ENCODE measurements at places on chromosomes 13 and 19.
A peak's percentile ranks its signal among the peaks of the same experiment; 100 is the strongest.

DNA sequence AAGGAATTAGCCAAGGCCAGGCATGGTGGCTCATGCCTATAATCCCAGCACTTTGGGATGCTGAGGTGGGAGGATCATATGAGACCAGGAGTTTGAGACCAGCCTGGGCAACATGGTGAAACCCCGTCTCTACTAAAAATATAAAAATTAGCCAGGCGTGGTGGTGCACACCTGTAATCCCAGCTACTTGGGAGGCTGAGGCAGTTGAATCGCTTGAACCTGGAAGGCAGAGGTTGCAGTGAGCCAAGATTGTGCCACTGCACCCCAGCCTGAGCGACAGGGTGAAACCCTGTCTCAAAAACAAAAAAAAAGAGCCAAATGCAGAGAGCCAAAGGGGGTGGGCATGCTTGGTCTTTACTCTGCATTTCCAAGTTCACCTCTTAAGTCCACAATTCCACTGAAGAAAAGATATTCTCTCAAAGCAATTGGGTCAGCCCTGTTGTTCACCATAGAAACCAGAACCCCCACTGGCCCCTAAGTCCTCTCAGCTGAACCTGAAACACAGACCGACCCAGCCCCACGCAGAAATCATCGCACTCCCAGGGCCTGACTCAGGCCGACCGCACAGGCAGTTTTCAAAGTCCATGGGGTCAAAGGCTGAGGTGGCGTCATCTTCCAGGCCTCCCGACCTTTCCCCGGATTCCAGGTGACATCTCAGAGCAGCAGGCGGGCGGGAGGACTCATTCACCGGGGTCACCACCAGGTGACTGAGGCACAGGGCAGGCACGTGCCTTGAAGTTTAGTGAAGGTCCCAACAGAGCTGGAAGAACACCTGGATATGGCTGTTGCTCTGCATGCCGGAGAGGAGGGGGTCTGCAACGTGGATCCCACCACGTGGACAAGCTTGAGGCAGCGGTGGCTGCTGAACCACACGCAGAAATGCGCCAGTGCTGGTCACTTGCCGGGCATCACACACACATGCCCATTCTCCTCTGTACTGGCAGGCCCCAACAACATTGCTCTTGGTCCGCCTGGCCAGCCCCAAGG lies 33.1 kb downstream of the SLC25A42 start:
- DNase-seq, result no peak

DNA sequence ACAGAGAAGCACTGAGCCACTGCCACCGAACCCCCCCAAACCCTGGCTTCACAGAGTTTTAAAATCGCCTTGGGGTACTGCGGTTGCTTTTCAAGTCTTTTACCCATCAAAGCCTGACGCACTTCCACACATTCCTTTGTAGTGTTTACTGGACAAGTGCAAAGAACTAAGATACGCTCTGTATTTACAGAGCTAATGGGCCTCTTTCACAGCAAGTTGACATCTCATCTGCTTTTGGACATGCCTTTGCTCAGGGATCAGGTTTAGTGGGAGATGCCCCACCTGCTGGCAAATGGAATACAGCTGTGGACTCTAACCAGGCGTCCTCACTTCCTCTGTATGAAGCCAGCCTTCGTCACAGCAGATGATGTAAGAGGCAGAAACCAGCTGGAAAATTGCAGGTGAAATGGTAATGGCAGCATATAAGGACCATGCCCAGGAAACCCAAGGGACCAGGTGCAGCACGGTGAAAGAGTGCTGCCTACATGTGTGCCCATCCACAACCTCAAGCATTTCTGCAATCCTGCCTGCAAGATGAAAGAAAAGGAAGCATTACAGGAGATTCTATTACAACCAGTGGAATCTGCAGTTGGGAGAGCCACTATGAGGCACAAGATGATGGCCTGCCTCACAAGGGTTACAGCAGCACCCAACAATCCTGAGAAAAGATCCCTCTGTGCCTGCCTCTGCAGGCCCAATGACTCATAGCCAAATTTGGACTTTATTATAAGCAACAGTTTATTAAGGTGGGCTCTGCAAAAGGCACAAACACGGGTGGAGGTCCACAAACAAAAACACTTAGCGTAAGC lies 34.7 kb downstream of the BRD4 start:
- no peak for DNase-seq

GRCh38 chr13:33388286-33388998 lies 102.9 kb upstream of the STARD13 start:
- no peak for DNase-seq

- DNase-seq, result no peak
Measured at GRCh38 chr13:89363144-89363543, 1692.0 kb downstream of the SLITRK5 start.

DNA sequence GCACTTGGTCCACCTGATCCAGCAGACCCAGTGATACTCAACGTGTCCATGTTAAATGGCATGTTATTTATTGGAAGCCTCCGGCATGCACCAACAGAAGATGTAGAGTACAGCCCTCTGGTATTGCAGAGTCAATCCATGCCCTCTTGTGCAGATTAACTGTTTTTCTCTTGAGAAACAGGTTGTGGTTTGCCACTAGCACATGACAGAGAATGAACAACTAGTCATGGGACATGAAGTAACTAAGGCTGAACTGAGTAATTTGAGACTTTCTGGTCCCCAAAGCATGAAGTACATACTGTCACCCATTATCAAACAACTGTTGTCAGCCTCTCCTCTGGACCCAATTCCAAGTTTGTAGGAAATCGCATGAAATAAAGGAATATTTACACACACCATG lies 3.2 kb downstream of the ZNF562 start:
- no peak for DNase-seq

DNA sequence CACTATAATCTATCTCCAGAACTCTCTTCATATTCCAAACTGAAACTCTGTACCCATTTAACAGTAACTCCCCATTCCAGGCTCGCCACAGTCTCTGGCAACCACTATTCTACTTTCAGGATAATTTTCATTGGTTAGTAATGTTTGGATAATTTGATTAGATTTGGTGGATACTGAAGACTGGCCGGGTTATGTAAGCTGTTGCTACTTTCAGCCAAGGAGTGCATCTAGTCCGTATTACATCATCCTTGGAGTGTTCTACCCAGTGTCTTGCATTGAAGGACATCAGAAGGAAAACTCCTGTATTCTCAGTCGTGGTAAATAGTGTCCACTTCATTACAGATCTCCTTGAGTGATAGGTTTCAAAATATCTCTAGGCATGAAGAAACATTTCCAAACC lies 60.5 kb downstream of the PCCA start:
- no peak for DNase-seq

- no peak for DNase-seq
Measured at GRCh38 chr19:34254698-34255432, 511 bp downstream of the GARRE1 start.

GRCh38 chr19:8108560-8109445 lies 40.6 kb downstream of the FBN3 start:
- no peak for DNase-seq

DNA sequence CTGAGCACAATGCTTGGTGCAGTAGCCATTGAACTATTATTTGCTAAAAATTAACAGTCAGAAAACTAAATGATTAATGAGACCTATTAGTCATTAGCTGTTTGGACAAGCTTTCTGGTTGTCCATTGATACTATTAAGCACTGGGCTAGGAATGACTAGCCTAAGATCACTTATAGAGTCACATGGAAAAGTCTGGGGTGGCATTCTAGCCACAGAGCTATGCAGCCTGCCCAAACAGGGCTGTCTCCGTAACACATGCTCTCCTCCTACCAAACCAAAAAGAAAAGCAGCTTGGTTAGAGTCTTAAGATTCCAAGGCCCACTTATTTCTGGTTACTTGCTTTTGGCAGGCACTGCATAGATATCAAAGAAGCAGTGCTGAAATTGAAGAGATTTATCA lies 193.5 kb upstream of the NBEA start:
- no peak for DNase-seq

DNA sequence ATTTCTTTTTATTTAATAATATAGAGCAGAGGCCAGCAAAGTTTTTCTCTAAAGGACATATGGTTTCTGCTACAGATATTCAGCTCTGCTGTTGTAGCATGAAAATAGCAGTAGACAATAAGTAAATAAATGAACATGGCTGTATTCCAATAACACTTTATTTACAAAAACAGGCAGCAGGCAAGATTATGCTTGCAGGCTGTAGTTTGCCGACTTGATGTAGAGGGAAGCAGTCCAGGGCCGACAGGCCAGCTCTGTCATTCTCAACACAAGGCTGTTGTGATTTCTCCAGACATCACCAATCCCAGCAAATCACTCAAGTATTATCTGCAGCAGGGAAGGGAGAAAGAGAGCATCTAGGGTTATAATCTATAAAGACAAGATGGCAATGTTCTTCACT lies 1062.5 kb upstream of the PCDH9 start:
- DNase-seq, result no peak

DNA sequence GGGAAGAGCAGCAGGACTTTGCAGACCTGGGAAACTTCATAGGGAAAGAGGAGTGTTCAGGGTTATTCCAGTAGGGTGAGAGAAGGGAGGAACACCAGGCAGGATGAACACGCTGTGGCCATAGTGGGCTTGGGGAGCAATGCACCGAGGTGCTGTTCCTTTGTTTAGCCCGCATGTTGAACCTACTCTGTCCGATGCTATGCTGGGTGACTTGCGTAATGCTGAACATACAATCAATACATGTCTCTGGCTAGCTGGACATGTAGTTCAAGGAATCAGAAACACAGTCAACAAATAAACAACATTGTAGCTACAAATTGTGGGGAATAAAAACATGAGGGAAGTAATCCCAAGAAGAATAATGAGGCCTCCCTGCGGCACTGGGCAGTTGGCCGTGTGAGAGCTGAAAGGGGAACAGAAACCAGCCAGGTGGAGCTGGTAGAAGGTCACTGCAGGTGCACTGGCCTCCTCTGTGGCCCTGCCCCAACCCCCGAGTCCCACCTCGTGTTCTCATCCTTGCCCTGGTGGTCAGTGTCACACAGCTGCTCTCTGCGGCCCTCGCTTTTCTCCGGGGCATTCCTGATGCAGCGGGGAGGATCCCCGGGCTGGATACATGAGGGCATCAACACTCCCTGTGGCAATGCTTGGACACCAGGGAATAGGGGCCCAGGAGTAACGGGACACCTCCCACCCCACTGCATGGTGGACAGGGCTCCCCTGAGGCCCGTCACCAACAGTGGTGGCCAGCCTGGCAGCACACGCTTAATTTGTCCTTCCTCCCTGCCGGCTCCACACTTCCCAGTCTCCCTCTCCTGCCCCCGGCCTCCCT lies 36.9 kb upstream of the TUBGCP3 start:
- DNase-seq, result no peak

DNA sequence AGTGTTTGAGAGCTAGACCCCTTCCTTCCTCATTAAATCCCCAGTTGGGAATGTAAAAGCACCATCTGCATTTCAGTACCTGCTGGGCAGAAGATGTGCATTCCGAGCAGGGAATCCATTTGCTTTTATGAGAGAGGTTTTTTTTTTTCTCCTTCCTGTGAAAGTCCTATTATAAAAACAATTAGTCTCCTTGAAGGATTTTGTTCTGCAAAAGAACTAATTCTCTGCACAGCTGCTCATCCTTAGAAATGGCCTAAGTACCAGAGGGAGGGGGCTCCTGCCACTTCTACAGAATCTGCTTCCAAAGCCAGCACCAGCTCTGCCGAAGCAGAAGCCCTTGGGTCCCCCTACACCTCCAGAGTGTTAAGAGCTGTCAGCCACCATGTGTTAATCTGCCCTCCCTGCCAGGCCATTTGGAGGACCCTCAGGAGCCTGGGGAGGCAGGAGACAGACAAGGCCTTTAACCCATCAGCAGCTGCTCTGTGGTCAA lies 36.4 kb upstream of the SERPINE3 start:
- DNase-seq, result peak; percentile 81

GRCh38 chr19:31674503-31675192 lies 325.4 kb upstream of the TSHZ3 start:
- no peak for DNase-seq

DNA sequence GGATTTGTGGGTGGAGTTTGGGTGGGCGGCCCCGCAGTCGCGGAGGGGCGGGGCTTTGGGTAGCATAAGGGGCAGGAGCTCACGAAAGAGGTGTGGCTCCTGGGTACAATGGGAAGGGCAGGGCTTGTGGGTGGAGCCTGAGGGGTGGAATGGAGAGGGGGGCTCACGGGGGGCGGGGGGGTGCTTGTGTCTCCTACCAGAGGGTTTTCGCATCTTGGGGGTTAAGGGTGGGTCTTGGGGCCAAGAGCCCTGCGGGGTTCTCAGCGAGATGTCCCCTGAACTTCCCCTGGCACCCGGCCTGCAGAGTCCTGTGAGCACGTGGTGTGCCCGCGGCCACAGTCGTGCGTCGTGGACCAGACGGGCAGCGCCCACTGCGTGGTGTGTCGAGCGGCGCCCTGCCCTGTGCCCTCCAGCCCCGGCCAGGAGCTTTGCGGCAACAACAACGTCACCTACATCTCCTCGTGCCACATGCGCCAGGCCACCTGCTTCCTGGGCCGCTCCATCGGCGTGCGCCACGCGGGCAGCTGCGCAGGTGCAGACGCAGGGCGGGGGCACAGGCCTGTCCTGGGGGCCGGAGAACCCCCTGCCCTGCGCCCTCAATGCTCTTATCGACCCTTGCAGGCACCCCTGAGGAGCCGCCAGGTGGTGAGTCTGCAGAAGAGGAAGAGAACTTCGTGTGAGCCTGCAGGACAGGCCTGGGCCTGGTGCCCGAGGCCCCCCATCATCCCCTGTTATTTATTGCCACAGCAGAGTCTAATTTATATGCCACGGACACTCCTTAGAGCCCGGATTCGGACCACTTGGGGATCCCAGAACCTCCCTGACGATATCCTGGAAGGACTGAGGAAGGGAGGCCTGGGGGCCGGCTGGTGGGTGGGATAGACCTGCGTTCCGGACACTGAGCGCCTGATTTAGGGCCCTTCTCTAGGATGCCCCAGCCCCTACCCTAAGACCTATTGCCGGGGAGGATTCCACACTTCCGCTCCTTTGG lies 5.1 kb downstream of the FSTL3 start:
- peak; percentile 88 for DNase-seq

- no peak for DNase-seq
Measured at GRCh38 chr13:33206425-33206824, 79.1 kb downstream of the STARD13 start.

- DNase-seq, result no peak
Measured at GRCh38 chr13:83867708-83868107, 14.6 kb downstream of the SLITRK1 start.

DNA sequence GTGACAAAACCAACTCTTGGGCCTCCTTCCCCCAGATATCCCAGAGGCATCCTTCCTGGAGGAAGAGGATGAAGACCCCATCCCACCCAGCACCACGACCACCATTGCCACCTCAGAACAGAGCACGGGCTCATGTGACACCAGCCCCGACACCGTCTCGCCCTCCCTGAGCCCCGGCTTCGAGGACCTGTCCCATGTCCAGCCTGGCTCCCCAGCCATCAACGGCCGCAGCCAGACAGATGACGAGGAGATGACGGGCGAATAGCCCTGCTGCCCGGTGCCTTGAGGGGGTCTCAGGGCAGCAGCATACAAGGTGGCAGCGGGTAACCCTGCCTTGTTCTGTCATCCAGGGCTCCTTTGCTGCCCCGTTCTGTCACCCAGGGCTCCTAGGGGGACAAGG lies 3.3 kb upstream of the UBA52 start:
- DNase-seq, result no peak

- peak; percentile 100 for DNase-seq
Measured at GRCh38 chr19:13952154-13952930, at the start of gene DCAF15. Gene DCAF15, plus strand, starts transcription at chr19:13952509. Its CDS starts 4 bp downstream, at chr19:13952513.

- no peak for DNase-seq
Measured at GRCh38 chr13:29587645-29588044, 7.8 kb downstream of the SLC7A1 start.

GRCh38 chr13:98672947-98673613 lies 79.4 kb downstream of the SLC15A1 start:
- peak; percentile 44 for DNase-seq

- no peak for DNase-seq
Measured at GRCh38 chr13:86438034-86438433, 638.8 kb upstream of the SLITRK6 start.

Data from NT2/D1 (cell line).